ENCODE measurements at places on chromosomes 4 and X.

- no peak for DNase-seq
Observed at GRCh38 chr4:184262901-184263300, 45.2 kb upstream of the ENPP6 start.

DNA sequence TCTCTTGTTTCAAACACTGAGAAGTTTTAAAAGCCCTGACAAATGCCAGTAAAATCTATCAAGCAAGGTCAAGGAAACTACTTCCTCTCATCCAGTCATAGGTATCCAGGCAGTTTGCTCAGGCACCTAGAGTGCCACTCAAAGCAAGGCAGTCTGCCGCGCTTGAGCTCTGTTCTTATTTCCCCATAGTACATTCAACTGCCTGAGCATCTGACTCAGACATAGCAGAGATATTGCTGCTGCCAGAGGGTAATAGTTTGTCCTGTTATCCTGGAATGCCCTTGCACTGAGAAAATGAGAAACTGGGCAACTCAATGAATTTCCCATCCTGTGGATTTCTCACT is 16.1 kb upstream of the ATP8A1 start:
- DNase-seq = no peak

DNA sequence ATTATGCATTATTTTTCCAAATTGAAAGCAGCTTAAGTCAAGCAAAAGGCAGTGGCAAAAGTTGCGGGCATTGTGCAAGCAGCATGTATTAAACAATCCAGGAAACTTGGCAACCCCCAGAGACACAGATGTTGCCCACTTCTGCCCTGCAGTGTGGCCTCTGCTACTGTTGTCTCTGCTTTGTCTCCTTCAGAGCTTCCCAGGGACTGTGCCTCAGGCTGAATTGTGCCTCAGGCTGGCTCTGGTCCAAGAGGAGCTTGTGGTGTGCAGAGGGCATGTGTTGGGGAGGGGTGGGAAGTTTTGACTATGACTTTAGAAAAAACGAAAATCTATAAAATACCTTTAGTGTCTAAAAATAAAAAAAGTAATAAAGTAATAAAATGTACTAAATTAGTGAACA is 201.4 kb downstream of the CCSER1 start:
- peak; percentile 44 for DNase-seq

GRCh38 chr4:155667568-155668511 is 1.2 kb downstream of the GUCY1A1 start:
- no peak for DNase-seq

DNA sequence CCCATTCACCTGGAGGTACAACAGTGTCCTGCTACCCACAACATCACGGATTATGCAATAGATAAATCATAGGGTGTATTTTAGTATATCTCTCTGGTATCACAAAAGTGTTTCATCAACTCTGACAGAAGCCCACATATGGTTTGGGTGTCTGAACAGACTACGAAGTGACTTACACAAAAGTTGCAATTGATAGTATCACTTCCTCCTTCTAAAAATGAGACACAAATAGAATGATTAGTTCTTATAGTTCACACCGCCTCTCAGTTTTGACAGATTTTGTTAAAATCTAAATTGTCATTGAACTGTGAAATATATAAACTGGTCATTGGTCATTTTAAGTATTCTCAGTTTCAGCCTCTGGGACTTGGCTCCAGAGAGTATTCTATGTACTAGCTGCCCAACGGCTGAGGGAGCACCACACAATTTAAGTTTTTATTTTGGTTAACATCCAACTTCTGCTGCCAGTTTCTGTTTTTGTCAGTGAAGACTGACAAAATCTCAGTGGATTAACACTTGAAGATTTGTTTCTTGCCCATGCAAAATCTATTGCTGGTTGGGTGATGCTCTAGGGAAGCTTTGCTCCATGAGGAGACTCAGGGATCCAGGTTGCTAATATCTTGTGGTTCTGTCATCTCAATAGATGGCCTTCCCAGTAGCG is 113.8 kb upstream of the PUDP start:
- no peak for DNase-seq

- no peak for DNase-seq
Observed at GRCh38 chr4:82501154-82501442, 60.7 kb downstream of the TMEM150C start.

DNA sequence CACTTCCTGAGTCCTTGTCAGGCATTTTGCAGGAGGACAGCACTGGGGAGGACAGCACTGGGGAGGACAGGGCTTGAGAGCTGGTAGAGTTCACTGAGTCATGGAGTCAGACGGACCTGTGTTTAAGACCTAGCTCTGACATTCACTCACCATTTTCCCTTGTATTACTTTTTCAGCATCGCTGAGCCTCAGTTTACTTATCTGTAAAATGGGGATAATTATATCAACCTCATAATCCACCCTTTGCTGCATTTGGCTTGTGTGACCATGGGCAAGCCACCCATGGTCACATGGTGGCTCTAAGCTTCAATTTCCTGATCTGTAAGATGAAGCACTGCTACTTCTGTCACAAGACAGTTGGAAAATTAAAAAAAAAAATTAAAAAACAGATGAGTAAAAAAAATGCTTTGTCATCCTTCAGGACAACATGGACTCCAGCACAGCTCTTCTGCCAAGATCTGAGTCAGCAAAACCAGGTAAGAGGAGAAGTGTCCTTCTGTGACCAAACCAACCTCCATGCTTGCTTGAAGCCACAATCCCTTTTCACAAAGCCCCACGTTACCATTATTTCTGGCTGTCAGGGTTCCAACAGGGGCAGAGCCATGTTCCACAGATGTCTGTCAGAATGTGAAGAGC is 275.5 kb downstream of the RAB28 start:
- DNase-seq = no peak

DNA sequence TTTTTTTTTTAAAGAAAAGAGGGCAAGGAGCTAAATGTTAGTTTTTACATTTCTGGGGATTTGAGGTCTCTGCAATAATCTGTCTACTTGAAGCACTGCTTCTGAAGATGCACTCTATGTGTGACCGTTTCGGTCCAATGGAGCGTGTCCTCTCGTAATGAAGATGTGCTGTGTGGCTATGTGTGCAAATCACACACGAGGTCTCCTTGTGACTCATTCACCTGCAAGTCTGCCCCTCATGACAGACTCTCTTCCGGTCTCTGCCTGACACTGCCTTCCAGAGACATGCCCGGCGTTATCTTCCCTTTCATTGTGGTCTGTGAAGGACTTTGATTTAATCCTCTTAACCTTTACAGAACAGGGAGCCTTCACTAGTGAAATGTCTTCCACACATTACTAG is 84.3 kb downstream of the TRAM1L1 start:
- no peak for DNase-seq

- DNase-seq = no peak
Observed at GRCh38 chrX:3184176-3184930, 143.1 kb downstream of the ARSF start.

- no peak for DNase-seq
Observed at GRCh38 chr4:124997124-124997523, 284.6 kb upstream of the ANKRD50 start.

- DNase-seq = no peak
Observed at GRCh38 chr4:57151481-57151880, 41.3 kb upstream of the IGFBP7 start.

GRCh38 chr4:185341841-185342240 is 53.9 kb downstream of the LRP2BP start:
- DNase-seq = no peak

DNA sequence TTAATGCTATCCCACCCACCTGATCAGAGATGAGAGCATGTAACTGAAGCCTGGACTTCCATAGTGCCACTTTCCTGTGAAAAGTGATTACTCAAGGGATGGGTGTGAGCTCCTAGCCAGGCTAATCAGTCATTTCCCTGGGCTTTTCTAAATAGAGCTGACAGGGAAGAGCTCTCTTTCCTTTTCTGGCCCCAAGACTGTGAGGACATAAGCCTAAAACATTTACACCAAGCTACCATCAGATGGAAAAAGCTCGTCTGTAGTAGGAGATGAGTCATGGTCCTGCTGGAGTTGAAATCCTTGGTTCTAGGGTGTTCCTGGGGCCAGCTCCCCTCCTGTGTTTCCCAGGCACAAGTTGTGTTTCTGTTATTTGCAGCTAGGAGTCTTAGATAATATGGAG is 52.4 kb upstream of the NDP start:
- no peak for DNase-seq

DNA sequence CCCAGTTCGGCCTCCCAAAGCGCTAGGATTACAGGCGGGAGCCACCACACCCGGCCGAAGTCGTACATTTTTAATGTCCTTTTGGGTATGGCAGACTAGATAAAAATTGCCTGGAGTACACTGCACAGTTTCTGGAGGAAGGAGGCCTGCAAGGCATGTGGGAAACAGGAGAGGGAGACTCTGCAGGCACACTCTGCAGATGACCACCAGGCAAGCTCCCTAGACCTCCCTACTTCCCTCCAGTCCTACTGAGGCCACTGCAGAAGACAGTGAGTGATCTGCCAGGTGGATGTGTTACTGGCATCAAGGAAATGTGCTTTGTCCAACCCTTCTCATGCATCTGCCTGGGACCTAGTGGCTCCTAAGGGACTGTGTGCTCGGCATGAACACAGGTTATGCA is 11.4 kb downstream of the PDLIM3 start:
- DNase-seq = no peak

GRCh38 chr4:89369581-89369980 is 62.0 kb upstream of the GPRIN3 start:
- no peak for DNase-seq

GRCh38 chrX:115713460-115713859 is 152.5 kb downstream of the PLS3 start:
- DNase-seq = no peak

DNA sequence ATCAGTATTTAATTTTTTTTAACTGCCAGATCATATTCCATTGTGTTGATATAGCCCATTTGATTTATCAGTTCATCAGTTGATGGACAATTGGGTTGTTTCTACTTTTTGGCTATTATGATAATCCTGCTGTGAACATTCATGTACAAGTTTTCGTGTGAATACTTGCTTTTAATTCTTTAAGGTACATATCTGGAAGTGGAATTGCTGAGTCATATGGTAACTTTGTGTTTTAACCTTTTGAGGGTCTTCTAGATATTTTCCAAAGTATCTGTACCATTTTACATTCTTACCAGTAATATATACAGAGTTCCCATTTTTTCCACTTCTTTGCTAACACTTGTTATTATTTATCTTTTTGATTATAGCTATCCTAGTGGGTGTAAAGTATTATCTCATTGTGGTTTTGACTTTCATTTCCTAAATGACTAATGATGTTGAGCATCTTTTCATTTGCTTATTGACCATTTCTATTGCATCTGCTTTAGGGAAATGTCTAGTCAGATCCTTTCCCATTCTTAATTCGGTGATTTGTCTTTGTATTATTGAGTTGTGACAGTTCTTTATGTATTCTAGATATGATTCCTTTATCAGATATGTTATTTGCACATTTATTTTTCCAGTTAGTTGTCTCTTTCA is 75.2 kb upstream of the NUDT6 start:
- DNase-seq = no peak

- no peak for DNase-seq
Observed at GRCh38 chrX:153722704-153723350, 1.4 kb downstream of the BCAP31 start.

DNA sequence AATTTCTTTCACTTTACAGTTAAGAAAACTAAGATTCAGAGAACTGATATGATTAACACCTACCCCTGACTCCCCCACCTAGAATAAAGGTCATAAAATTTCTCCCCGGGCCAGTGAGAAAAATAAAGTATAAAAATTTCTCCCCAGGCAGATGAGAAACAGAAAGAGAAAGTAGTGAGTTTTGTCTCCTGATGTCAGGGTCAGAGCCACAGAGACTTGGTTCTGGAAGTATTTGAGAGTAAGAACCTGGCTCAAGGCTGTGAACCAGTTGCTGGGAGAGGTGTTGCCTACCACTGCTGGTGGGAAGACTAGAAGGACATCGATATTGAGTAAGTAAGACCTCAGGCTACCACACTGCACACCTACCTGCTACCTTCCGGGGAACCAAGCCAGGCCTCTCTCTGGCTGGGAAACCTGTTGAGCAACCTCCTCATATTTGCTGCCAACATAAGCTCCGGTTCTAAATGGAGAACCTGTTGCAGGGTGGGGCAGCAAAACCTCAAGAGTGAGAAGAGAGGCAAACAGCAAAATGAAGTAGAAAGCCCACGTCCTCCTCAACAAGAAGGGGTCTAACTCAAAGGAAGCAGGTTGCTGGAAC is 104.2 kb upstream of the PUDP start:
- DNase-seq = no peak

DNA sequence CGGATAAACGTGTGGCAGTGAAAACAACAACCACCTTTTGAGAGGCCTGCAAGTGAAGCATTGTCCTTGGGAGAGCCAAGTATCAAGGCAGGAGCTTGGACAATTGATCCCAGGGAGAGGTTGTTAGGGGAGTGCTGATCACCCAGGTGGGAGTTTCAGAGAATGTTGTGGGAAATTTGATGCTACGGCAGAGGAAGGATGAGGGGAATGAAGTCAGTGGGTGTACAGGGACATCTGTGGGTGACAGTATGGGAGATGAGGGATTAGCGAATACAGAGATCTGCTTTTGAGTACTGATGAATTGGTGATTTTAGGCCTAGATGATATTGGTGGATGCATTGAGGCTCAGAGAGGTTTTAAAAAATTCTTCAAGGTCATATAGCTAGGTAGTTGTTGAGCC is 4.3 kb downstream of the GNL3L start:
- no peak for DNase-seq

DNA sequence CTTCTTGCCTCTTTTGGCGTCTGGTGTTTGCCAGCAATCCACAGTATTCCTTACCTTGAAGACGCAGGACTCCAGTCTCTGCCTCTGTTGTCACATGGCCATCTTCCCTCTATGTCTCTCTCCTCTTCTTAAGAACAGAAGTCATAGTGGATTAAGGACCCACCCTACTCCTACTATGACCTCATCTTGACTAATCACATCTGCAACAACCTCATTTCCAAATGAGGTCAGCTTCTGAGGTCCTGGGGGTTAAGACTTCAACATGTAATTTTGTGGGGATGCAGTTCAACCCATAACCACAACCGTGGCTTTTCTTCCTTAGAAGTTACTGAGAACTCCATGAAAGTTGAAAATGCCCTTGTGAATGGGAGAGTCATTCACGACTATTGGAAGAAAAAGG is 23.3 kb downstream of the TLR8 start:
- DNase-seq = no peak

DNA sequence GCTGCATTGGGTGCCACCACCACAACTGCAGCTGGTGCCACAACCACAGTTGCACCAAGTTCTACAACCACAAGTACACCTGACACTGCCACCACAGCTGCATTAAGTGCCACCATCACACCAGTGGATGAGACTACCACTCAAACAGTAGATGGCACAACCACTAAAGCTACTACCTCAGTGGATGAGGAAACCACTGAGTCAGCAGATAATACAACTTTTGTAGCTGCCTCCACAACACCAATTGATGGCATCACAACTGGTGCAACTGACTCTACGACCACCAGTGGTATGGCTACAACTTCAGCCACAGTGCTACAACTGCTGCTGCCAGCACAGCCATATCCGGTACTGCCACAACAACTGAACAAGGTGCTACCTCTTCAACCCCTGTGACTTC is 35.1 kb upstream of the CABS1 start:
- no peak for DNase-seq

GRCh38 chr4:26083987-26084386 is 170.0 kb downstream of the SMIM20 start:
- peak; percentile 65 for DNase-seq

Data from HCT116 (cell line).